NCI-H1417 treated with DMSO at 0.1 percent for 48 hours (cell line): ENCODE measurements at places on chromosomes 16 and 17.

GRCh38 chr16:89598199-89598598 is 15.2 kb upstream of the DPEP1 start:
- no peak for DNase-seq

- no peak for DNase-seq
Observed at GRCh38 chr16:53166099-53166498, 111.3 kb downstream of the CHD9 start.

DNA sequence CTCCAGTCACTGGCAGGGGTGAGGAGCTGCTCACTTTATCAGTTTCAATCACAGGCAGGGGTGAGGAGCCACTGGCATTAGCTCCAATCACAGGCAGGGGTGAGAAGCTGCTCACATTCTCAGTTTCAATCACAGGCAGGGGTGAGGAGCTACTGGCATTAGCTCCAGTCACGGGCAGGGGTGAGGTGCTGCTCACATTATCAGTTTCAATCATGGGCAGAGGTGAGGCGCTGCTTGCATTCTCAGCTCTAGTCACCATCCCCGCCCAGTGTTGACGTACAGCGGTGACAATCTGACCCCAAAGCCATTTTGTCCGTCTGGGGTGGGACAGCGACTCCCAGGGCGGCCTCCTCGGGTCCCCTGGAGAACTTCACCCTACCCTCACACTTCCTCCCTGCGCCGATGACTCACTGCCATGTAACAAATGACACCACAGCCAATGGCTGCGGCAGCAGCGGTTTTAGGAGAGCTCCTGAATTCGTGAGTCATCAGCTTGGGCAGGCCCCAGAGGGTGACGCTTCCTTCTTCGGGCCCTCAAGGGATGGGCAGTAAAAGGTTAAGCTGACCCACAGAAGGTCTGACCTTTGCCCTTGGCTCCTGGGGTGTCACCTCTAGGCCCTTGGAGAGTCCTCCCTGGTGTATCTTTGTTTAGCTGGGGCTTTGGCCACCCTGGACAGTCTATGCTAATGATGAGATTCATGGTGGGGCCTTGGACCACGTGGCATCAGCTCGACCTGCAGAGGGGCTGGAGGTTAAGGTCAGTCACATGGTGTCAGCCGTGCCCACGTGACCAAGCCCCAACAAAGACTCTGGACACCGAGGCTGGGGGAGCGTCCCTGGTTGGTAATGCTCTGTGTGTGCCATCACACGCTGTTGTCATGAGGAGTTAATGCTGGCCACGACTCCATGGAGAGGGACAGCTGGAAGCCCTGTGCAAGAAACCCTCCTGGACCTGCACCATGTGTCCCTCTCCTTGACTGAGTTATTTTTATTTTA is 171.7 kb downstream of the C16orf95 start:
- DNase-seq: no peak

- DNase-seq: no peak
Observed at GRCh38 chr16:27641260-27641659, 91.3 kb downstream of the KATNIP start.

- no peak for DNase-seq
Observed at GRCh38 chr17:73521376-73521775, 122.9 kb downstream of the SDK2 start.

- DNase-seq: no peak
Observed at GRCh38 chr16:75660726-75661302, 13.2 kb downstream of the TERF2IP start.

- DNase-seq: no peak
Observed at GRCh38 chr16:13852827-13853226, 67.1 kb upstream of the ERCC4 start.

DNA sequence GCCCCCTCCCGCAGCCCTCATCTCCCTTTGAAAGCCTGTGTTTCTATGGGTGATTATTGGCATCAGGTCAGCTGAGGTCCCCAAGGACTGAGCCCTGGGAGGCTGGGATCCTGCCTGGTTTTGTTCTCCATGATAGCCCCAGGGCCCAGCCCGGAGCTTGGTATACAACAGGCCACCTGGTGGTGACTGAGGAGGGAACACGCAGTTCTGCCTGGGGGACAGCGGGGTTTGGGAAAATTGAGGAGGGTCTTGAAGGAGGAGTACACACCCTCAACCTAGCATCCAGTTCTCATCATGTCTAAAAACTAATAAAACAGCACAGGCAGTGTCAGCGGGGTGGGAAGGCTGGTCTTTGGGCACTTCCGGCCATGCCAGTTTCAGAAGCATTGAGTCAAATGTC is 335.1 kb downstream of the CPPED1 start:
- DNase-seq: no peak

DNA sequence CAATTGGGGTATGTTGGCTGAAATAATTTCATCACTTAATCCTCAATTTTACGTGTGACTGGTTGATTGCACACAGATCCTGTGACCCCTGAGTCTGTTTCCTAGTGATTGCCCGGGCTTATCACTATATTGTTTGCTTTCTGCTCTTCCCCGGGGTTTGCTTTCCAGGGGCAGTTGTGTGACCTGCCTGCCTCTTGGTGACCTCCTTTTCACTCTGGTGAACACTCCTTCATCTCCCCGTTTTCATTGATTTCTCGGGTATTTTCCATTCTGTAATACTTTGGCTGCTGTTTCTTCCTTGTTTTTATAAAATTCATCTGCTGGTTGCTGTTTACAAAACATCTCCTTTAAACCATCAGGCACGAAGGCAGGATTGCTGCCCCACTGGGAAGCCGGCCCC is 36.0 kb downstream of the NTN1 start:
- DNase-seq: no peak

DNA sequence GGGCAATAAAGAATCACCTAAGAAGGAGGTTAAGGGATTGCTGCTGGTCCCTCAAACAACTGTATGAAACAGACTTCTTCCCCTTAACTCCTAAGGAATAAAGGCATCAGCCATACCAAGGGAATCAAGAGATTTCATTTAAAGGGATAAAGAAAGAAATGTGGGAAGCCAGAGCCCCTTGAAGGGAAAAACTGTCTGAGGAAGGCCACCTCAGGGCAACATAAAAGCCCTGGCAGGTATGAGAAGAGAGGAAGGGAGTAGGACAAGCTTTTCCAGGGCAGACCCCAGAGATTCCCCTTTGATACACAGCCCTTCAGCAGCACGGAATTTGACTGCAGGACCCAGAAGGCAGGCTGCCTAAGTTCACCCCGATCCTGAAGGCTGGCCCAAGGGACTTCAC is 43.5 kb downstream of the COG7 start:
- no peak for DNase-seq
